ENCODE measurements at places on chromosomes 3 and 15. TPM values are rescaled to one million over a fixed set of nuclear protein-coding genes. Genes with fewer than 3 reads are reported as not detected.

Gene HCLS1
- 93.6 TPM for total RNA-seq

Gene CCDC13
- 2.5 TPM for total RNA-seq

- DNase-seq: no peak
Measured at GRCh38 chr3:156495816-156496215, 59.1 kb downstream of the SSR3 start.

DNA sequence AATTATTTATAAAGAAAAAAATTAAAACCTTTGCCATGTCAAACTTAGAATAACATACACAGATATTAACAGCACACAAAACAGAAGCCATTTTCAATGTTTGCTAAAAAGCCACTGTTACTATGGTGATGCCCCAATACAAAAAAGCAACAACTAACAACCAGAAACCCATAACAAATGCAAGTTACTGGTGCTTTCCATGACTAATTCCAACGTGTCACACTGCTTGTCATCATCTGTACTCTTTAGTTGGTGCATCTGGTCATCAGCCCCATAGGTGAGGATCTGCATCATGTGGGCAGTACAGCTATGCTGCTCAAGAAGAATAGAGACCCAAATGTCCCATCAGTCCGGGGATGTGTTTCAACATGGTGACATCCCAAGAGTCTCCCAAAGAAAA, 52.8 kb downstream of the ATP8B4 start:
- DNase-seq: no peak

DNA sequence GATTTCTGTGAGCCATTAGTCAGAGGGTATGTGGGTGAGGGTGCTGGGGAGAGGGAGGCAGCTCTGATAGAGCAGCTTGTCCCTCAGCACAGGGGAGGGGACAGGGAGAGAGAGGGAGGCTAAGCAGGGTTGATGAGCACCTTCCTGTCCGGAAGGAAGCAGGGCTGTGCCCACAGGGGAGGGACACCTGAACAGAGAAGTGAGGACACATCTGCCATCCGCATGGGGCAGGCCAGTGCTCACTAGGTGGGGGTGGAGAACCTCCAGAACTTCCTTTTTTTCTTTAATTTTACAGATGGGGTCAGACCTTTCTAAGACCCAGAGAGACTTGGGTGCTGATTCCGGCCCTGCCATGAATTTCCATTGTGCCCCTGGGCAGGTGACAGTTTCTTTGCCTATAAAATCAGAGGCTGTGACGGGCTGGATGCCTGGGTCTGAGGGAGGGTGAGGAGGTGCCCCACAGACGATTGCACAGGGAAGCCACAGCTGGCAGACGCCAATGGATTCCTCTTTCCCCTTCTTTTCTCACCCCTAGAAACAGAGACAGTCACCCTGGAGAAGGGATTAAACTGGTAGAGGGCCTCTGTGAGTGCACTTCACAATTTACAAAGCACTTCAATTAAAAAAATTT, 4.1 kb upstream of the TGM5 start:
- DNase-seq: no peak

DNA sequence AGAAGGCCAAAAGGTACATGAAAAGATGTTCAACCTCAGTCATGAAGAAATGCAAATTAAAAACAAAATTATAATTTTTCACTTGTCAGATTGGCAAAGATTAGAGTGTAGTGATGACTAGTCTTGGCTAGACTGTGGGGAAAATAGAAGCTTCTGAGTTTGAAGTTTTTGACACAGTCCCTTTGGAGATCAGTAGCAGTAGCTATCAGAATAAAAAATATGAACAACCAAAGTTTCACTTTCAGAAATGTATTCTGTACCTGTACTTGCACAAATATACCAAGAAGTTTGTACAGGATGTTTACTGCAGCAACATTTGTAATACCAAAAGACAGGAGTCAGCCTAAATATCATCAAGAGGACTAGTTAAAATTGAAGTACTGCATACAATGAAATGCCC, 14.1 kb downstream of the ATP2C1 start:
- DNase-seq: no peak
